ENCODE measurements at places on chromosomes 4 and X.

- DNase-seq = no peak
Measured at GRCh38 chr4:7037425-7037824, 5.7 kb upstream of the TADA2B start.

DNA sequence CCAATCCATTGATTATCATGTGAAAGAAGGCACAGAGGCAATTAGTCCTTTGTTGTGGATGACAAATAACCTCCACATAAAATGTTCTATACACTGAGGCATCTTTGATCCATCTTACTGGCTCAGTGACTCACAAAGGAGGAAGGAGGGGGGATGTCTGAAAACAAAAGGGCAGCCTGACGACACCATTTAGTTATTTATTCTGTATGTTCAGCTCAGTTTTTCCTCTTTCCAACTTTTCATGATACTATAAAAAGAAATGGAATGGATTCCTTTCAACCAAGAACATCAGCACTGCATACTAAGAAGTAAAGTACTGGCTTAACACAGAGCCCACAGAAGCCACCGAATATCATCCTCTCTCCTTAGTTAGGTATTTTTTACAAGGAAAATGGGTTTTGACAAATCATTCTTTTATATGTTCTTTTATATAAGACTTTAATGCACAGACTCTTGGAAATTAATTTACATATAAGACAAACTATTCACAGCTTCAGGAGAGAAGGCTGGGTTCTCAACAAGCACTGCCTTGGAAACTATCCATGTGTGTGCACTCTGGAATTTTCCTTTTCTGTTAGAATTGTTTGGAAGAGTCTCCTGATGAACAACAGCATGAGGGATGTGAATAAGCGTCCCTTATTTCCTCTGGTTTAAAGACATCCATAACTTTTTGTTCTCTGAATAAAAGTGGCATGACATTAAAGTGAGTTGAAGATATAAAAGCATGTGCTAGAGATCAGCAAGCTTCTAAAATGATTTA is 135.6 kb downstream of the TSPAN5 start:
- DNase-seq = peak; percentile 65

DNA sequence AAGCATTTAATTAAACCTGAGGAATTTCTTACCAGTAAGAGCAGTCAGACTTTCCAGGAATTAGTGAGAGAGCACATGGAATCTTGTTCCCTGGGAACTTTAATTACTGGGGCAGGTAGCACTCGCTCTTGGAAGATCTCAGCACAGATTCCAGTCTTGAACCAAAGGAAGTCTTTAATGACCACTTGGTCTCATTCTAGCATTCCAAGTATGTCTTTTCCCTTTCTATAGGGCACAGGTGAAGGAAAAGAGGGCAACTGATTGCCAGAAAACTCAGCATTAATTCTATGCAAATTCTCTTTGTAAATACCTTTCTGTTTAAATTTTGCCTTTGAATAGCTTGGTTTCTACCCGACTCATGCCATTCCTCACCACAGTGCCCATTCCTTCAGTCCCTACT is 236.6 kb downstream of the LDB2 start:
- DNase-seq = no peak

GRCh38 chr4:133972586-133972985 is 229.0 kb downstream of the PABPC4L start:
- DNase-seq = no peak

DNA sequence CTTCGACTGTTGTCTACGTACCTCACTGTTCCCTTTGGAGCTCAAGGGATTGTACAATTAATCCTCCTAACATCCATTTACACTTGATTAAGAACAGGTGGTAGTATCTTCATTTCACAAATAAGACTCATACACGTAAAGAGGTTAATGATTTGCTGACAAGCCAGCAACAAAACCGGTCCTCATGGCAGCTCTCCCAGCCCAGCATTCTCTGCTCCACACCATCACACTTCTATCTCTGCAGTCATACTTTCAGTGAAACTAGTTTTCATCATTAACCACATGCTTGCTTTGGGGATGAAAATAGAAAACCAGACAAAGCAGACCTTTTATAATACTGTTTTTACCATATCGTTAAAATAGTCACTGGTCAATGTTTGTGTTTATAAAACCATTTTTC is 28.7 kb upstream of the CASK start:
- no peak for DNase-seq

DNA sequence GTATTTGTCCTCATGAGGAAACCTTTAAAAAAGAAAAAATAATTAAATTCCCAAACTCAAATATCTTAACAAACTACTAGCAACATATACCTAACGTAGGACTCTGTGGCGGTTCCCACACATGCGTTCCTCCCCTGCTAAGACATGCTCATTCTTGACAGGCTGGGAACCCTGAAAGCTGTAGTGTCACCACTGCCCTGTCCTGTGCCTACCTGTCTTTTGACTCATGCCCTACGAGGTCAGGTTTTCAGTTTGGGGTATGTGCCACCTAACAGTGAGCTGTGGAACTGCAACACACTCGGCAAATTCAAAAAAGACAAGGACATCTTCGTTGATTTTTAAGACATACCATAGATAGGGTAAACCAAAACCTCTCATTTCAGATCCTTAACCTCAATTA is 17.8 kb downstream of the IDS start:
- no peak for DNase-seq

GRCh38 chr4:29553846-29554245 is 1166.3 kb upstream of the PCDH7 start:
- DNase-seq = no peak

DNA sequence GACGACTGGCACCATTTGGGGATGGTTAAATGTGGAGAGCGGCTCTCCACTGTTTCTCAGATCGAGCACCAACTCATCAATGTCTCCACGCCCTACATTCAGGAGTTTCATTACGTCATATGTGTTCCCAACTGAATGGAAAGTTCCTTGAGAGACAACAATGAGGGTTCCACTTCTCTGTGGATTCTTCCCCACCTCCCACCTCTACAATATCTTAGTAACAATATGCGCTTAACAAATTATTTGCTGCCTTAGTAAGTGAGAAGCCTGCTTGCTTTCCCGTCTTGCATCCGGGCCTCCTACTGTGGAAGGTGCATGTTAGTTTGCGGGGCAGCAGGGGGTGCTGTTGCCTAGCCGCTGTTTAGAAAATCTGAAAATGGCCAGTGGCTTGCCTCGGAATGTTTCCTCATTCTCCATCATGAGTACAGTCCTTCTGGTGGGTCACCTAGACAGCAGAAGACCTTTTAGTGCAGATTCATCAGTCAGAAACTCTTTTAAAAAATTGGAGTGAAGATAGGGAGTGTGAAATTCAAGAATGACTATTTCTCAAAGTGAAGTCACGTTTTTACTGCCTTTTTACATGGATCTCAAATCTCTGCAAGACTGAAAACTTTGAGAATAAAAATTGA is 55.7 kb downstream of the PHOX2B start:
- peak; percentile 79 for DNase-seq

GRCh38 chr4:105088110-105088879 is 58.4 kb upstream of the TET2 start:
- DNase-seq = peak; percentile 7

DNA sequence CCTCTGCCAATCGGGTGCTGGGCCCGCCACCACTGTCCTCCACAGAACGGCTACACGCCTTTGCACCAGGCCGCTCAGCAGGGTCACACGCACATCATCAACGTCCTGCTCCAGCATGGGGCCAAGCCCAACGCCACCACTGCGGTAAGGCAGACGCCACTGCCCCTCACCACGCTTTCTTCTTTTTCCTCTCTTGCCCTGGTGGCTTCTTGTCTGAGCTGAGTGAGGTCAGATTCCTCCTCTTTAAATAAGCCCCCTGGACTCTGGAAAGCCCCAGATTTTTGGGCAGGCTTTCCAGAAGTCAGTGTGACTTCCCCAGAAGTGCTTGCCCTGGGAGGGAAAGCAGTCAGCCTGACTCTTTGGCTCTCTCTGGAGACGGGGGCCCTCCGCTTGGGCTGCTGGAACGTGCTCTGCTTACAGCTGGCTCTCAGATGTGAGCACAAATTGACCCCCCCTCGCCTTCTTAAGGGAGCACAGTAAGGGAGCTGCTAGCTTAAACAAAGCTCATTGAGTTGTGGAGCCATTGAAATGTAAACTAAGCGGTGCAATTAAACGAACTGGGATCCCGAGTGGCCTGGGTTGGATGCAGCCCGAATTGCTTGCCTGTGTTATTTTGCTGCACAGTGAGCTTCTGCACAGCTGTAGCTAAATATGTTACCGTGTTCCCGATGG is 243.1 kb downstream of the ANK2 start:
- peak; percentile 92 for DNase-seq

- no peak for DNase-seq
Measured at GRCh38 chr4:153962311-153963039, 173.6 kb upstream of the SFRP2 start.

- DNase-seq = peak; percentile 83
Measured at GRCh38 chr4:150546286-150546685, 35.7 kb upstream of the MAB21L2 start.

DNA sequence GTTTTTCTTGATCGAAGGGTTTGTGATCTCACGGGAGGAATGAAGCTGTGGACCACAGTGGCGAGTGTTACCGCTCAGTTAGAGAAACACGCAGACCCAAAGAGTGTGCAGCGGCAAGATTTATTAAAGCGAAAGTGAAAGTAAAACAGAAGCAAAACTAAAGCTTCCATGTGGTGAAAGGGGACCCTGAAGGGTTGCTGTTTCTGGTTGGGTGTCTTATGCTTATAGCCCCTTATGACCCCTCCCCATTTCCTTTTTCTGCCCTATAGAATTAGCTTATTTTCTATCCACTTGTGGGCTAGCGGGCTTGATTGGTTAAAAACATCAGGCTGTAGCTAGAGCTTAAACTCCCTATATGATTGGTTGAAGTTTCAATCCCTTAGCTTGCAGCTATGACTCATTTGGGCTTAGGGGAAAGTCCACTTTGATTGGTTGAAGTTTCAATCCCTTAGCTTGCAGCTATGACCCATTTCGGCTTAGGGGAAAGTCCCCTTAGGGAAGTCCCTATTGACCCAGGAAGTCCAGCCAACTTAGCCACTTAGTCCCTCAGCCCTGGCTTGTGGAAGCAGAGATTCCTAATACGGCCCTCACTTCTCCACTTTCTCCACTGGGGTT is 171.2 kb upstream of the NWD2 start:
- no peak for DNase-seq

DNA sequence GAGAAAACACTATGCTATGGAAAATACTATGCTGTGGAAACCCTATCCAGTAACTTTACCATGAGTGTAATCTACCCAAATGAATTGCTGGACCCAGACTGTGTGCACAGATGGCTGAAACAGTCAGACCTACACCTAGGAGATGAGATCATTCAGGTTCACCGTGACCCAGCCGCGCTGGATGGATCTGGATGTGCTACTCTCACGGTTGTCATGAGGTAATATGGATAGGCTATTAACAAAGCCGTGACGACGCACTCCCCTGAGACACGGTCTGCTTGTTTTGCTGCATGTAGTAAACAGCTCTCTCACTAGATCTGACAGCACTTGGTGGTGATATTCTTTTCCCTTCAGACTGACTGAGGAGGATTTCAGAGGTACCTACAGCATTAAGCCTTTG is 832.5 kb upstream of the GRID2 start:
- no peak for DNase-seq

GRCh38 chr4:143559757-143560147 is 46.2 kb downstream of the SMARCA5 start:
- DNase-seq = no peak

GRCh38 chr4:70518716-70519115 is 347 bp downstream of the AMTN start:
- DNase-seq = no peak

- peak; percentile 82 for DNase-seq
Measured at GRCh38 chrX:107718156-107718621, 57.4 kb downstream of the TSC22D3 start.

DNA sequence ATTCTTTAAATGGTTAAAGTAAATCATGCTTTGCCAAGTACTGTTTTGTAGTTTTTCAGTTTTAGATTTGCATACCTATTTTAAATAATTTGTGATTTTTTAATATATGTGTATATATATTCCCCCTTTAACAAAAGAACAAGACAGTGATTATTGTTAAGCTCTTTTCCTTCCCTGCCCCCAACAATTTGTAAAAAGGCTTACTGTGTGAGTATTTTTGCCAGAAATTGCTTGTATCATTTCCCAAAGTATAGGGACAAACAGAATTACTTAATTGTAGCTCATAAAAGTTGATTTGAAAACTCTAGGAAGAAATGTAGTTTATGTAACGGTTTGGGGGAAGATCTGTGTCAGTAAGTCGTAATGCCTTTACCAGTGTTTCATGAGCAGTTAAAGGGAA is 19.0 kb downstream of the CPEB2 start:
- DNase-seq = no peak

DNA sequence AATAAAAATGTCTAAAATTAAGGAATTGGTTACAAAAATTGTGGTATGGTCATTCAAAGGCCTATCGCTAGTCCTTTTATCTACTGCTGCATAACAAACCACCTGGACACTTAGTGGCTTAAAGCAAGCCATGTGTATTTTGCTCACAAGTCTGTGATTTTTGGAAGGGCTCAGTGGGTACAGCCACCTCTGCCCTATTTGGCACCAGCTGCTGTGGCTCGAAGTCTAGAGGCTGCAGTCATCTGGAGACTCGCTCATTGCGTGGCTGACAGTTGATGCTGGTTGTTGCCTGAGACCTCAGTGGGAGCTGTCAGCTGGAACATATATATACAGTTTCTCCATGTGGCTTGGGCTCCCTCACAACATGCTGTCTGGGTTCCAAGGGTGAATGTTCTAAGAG is 60.8 kb upstream of the MID1 start:
- no peak for DNase-seq

DNA sequence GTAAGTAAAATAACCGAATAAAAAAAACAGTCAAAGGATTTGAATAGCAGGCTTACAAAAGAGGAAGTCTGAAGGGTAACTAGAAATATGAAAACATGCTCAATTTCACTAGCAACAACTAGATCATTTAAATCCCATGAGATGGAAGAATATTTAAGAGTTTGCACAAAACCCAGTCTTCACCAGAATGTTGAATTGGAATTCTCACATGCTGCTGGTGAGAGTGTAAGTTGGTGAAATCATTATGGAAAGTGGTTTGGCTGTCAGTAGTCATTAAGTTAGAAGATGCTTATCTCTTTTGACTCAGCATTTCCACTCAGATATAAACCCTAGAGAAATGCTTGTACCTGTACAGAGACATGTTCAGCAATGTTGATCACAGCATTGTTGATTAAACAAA is 110.1 kb downstream of the PGRMC2 start:
- no peak for DNase-seq

GRCh38 chr4:175674219-175674618 is 137.8 kb downstream of the GPM6A start:
- DNase-seq = no peak

GRCh38 chrX:140492066-140492994 is 12.5 kb downstream of the SOX3 start:
- DNase-seq = no peak

Measured in neural progenitor cell (in vitro differentiated cells).